Stimulated activated CD4-positive, alpha-beta T cell treated with anti-CD3 and anti-CD28 coated beads, Interleukin-1b, Interleukin-23, amount 100 ng/mL, for 1 hour (primary cell): ENCODE measurements at places on chromosomes 7 and 10.

- no peak for DNase-seq
Observed at GRCh38 chr10:104036069-104036384, 49.7 kb downstream of the COL17A1 start.

DNA sequence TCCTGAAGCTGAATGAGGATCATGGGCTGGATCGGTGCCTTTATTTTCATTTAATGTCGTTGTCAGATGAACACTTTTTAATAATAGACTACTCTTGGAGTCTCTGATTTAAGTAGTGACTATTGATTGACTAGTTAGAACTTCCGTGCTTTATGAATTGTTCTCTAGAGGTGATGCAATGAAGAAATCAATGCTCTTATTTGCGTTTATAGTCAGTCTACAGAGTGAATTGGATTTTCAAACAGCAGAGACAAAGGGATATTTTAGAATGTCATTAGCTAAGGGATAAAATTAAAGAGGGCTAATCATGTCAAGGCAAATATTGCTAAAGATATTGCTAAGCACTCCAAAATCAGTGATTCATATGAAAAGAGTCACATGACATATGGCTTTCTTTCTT lies 652.0 kb upstream of the NRP1 start:
- DNase-seq = no peak

DNA sequence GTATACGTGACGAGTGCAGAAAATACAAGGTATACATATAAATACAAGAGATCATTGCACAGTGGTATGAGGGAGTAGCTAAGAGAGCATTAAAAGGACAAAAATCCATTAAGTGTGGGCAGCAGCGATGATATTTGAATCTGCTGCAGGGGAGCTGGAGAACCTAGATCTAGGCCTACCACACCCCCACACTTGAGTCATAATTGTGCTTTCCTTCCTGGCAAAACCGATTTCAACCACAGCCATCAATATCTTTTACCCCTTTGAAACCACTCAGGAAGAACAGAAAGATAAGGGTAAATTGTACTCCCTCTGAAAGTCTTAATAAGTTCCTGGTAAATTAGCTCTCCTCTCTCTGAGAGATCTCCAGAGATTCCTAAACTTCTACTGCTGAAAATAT lies 345.0 kb downstream of the SORCS1 start:
- no peak for DNase-seq

DNA sequence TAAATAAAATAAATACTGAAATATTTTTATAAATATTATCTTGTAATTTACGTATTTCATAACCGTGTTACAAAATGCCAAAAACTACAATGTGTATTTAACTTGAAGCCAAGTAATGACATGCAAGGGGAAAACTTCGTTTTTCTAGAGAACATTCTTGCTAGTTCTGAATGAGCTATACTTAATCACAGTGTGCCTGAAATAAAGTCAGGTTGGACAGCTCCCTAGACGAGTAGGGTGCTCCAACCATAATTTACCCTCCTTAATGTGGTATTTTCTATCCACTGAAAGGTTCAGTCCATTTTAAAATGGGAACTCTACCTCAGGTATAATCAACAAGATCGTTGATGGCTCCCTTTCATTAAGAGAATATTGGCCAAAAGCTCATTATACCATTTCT lies 194.5 kb upstream of the AHR start:
- no peak for DNase-seq

DNA sequence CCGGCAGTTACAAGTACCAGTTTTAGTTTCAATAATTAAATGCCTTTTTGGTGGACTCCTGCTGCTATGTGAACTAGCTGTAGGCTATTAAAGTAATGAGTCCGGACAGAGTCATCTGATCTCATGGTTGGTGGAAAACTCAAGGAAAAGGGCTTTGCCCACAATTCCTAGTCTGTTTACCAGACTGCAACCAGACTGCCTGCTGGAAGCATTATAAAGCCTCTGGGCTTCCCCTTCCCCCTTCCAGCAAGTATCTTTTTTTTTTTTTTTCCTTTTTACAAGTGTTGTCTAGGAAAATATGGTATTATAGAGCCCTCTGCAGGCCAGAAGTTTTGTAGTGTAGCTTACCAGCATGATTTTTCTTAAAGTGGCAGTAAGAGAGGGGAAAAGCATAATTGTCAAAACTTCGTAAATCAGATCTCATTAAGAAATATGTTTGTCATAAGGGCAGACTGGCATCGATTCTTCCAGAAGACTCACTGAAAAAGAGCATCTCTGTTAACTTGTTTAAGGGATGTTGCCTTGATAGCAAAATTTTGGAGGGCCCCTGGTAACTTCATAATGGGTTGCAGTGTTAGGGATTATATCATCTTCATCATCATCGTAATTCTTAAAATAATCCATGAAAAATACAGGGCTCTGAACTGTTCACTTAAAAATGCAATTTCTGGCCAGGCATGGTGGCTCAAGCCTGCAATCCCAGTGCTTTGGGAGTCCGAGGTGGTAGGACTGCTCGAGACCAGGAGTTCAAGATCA lies 181.3 kb downstream of the TAX1BP1 start:
- no peak for DNase-seq

- DNase-seq = no peak
Observed at GRCh38 chr10:132534391-132535064, 3.1 kb upstream of the INPP5A start.
